ENCODE measurements at places on chromosomes 6 and 20.

DNA sequence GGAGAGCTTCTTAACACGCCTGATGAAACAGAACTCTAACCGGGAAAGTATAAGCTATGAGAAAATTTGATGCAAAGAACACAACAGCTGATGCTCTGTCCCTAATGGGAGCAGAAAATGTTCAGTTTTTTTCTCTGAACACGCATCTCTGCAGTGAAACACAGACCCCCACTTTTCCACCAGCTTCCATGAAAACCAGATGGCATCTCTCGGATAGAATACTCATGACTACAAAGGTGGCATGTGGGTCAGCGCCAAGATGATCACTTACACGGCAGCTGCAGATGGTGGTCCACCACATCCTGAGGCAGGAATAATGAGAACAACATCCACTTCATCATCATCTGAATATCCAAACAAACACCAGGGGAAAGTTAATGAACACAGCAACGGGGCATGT is 85.2 kb upstream of the CNR1 start:
- DNase-seq, result no peak

DNA sequence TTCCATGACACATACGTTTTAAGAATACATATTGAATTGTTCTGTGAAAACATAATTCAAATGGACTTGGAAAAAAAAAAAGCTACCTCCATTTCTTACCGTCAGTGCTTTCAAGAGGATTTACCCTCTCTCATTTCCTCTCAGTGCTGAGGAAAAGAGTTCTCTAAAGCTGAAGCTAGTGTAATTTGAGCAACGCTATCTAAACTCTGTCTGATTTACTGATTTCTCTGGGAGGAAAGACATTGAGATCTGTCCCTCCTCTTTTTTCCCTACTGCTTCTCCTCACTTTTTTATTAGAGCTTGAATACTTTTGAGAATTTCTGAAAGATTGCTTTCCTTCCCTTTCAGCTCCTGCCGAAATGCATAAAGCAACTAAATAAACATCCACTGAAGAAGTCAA is 41.2 kb upstream of the GRIK2 start:
- DNase-seq, result no peak

GRCh38 chr20:51275826-51276225 is 252.9 kb upstream of the KCNG1 start:
- DNase-seq, result no peak

DNA sequence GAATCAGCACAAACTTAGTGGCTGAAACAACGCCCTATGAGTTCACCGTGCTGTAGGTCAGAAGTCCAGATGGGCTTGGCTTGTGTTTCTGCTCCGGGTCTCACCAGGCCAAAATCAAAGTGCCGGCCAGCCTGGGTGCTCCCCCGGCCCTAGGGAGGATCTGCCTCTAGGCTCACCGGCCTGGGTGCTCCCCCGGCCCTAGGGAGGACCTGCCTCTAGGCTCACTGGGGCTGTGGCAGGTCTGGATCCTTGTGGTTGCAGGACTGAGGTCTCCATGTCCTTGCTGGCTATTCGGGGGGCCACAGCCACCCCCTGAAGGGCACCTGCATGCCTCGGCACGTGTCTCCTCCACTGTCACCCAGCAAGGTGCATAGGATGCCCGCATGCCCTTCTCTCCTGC is 216.3 kb downstream of the TAF4 start:
- no peak for DNase-seq

DNA sequence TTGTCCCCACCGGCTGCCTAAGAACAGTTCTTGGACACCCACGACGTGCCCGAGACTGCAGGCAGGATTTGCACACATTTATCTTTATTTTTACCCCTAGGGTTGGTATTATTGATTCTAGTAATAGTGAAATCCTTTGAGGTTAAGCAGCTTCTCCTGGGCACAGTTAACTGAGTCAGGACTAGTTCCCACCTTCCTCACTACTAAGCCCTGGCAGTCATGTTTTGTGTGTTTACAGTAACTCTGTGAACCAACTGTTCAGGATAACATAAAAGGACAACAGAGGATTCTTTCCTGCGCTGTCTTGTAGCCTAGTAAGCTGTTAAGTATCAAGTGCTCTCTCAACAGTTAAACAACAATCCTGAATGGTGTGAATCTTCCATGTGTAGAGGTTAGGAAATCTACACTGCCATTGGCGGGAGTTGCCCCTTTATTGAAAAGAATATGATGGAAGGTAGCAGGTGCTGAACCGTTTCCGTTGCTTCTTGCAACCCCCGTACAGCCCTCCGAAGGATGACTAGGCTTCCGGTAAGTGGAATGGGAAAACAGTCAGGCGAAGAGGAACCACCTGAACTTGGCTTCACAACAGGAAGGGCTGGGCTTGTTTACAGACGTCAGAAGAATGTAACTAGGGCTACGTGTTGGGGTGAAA is 979 bp upstream of the SOD2 start:
- DNase-seq, result no peak

- no peak for DNase-seq
Observed at GRCh38 chr6:144263786-144264185, 21.3 kb upstream of the UTRN start.

GRCh38 chr6:75505424-75505823 is 11.8 kb upstream of the FILIP1 start:
- no peak for DNase-seq

DNA sequence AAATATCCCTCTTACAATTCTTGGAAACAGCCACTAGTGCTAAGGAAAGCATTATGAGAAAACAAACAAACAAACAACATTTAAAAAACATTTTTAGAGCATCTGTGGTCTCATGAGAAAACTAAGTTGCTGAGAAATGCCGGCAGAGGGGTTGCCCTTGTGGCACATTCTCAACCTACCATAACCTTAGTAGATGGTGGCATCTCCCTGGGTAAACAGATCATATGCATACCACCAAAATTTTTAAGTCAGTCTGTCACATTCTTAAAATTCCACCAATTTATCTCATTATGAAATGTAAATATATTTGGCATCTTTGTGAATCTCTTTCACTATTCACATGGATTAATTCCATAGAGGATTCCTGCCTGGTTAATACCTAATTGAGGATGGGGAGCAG is 575.7 kb upstream of the MARCKS start:
- no peak for DNase-seq

DNA sequence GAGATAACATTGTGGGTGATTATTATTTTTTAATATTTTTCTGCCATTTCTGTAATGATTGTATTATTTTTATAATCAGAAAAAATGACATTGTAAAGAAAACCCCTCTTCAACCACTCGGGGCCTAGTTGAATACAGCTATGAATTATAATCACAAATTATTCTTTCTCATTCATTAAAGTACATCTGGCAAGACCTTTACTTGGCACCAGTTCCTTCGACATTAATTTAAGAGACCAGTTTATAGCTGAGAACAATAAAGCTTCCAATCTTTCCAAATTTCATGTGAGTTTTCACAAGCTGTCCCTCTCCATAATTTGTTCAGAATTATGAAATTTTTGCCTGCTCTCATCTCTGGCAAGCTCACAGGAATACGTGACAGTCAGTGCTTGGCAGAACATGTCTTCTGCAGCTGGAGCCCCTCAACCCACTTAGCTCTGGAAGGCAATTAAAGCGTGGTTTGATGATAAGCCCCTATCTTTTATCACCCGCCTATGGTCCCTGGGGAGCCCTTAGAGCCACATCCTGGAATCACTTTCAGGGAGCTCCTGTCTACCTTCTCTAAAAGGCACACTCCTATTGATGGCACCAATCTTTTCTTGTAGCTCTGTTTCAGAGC is 237.2 kb upstream of the PRND start:
- DNase-seq, result no peak

GRCh38 chr6:134238960-134239795 is 78.7 kb downstream of the SGK1 start:
- no peak for DNase-seq

DNA sequence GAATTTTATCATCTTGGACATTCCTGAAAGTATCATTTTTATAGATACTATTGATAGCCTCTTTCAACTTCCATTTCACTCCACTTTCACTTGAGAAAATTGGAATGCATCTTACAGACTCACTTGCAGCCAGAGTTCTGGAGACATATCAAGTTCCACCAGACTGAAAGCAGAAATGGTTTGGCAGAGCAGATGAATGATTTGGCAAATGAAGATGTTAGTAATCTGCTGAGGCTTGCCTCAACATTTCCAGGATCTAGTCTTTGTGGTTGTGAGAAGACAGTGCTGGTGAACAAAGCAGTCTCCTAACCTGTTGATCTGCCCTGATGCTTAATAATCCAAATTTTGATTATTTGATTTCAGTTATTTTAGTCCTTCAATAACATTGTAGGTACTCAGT is 202.6 kb downstream of the TRDN start:
- DNase-seq, result peak; percentile 55

GRCh38 chr20:31860390-31861134 is 9.8 kb downstream of the DUSP15 start:
- DNase-seq, result peak; percentile 6

DNA sequence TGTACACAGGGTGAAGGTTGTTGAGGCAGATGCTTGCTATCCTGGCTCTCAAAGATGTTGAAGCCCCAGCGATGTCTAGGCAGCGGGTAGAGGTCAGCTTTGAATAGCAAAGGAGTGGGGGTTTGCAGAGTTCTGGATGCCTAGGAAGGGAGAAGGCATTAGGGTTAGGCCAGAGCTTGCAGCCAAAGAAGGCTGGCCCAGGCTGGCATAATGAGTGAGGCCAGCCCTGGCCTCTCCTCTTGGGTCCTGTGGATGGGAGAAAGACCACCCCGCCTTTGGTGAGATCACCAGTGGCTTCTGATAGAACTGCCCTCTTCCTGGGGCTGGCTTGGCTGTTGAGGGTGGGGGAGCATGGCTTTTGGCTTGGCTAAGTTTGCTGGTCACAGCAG is 406 bp upstream of the WFDC5 start:
- no peak for DNase-seq

DNA sequence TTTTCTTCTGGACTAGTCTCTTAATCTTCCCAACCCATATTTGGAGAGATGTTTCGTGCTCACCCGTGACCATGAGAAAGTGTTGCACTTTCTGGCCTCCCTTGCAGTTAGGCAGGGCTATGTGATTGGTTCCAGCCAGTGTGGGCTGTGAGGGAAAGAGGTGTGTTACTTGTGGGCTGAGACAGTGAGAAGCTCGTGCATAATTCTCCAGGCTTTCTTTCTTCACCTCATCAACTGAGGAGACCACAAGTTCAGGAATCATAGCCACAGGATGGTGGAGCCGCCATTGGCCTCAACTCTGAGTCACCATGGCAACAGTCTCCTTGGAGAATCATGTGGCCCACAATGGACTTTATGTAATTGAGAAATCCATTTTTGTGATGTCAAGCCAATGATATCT is 57.5 kb upstream of the FUCA2 start:
- peak; percentile 18 for DNase-seq

- DNase-seq, result no peak
Observed at GRCh38 chr20:12883507-12883885, 125.3 kb upstream of the SPTLC3 start.

DNA sequence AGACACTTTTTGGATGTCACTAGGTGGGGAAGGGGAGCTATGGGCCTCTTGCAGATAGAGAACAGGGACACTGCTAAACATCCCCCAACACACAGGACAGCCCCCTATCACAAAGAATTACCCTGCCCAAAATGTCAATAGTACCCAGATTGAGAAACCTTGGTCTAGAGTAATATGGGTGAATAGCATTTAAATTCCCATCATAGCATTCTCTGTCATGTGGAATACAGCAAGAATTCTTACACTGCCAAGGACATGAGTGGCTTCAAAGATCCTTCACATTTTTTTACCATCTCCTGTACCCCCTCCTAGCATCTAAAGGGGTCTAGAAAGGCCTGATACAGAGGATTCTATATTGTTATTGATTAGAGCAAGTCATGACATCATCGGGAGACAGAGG is 83.1 kb upstream of the SSTR4 start:
- no peak for DNase-seq

- no peak for DNase-seq
Observed at GRCh38 chr20:63917811-63918210, 22.9 kb downstream of the DNAJC5 start.

DNA sequence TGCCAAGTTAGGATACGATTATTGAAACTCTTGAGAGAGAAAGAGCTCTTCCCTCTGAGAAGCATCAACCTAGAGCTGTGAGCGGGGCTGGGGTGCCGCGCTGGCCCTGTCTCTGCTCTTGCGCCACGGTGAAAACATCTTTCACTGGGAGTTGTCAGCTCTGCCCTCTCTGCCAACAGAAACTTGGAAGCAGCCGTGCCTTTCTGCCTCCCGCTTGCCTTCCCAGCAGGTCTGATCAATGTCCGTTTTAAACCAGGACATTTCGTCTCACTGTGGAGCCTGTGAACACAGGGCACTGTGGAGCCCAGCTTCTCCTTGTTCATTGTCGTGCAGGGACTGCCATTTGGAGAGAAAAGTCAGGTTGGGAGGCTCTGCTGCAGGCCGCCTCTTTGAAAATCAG is 249.2 kb upstream of the PMEPA1 start:
- DNase-seq, result no peak
